ENCODE measurements at places on chromosomes 3 and 15.
A peak's percentile ranks its signal among the peaks of the same experiment; 100 is the strongest.

GRCh38 chr3:172040981-172041963, 1.9 kb downstream of the FNDC3B start:
- peak; percentile 31 for DNase-seq

DNA sequence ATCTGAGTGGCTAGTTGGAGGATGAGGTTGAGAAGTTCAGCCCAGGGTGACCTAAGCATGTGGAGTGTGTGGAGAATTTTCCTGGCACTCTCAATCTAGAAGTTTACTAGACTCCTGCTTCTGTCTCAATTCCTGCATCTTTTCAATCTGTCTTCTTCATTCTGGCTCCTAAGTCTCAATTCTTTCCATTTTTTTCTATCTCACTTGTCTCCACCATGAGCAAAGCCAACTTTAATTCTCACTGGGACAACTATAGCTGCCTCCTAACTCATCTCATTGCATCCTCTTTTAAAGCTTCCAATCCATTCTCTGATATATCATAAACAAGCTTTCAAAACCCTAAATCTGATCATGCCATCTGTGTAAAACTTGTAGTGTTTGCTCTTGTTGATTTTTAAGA, 569.3 kb downstream of the NAALADL2 start:
- DNase-seq, result no peak

GRCh38 chr3:197364410-197365071, 66.1 kb upstream of the DLG1 start:
- no peak for DNase-seq

GRCh38 chr3:65593780-65594752, 444.7 kb downstream of the MAGI1 start:
- no peak for DNase-seq

- DNase-seq, result no peak
These were observed 38.0 kb downstream of the ACAN start for GRCh38 chr15:88841236-88841635.

GRCh38 chr3:54574906-54575617, 352.8 kb downstream of the LRTM1 start:
- DNase-seq, result no peak

- no peak for DNase-seq
These were observed 169.5 kb downstream of the CADPS start for GRCh38 chr3:62705721-62706120.

DNA sequence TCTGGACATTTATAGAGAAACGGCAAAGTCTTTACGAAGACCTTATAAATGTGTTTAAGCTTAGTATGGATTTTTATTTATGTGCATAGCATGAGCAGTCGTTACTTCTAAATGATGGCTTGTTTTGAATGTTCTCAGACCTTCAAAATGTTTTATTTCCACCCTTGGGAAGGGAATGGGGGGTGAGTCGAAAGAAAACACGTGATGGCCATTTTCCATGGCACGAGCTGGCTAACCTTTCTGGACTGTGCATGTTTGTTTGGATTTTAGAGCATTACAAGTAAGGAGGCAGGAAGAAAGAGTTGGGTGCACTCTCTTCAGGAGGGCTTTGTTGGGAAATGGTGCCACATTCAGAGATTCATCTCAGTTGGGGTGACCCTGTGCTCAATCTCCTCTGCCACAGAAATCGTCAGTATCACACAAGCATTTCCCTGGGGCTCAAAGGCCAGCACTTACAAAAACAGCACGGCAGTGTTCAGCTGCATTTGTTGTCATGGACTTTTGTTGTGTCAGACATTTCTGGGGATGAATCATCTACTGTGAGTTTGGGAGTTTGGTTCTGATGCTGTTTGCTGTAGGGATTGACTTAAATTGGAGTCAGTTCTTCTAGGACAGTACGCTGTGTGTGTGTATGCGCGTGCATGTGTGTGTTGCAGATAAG, 52.3 kb upstream of the ADAMTS9 start:
- DNase-seq, result no peak

DNA sequence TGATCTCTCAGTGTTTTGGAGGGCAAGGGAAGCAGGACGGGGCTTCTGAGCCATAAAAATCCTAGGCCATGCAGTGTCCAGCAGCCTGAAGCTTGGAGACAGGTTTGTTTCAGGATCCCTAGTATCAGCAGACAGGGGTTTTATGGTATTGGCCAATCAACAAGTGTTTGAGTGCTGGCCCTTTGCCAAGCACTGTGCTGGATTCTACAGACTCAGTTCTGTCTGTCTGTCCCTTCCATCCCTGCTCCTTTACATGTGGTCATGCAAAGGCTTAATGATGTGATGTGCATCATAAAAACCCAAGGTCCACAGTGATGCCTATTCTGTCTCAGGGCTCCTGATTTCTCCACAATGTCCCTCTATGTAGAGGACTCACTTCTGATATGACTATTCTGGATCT, 184.1 kb downstream of the LRTM1 start:
- no peak for DNase-seq

GRCh38 chr15:29724026-29724425, 98.2 kb downstream of the TJP1 start:
- DNase-seq, result no peak

GRCh38 chr3:69647081-69647480, 92.2 kb upstream of the MITF start:
- no peak for DNase-seq

GRCh38 chr15:41560572-41560874, 1.5 kb downstream of the TYRO3 start:
- no peak for DNase-seq

- DNase-seq, result no peak
These were observed 258.7 kb downstream of the SLCO3A1 start for GRCh38 chr15:92112180-92112579.

DNA sequence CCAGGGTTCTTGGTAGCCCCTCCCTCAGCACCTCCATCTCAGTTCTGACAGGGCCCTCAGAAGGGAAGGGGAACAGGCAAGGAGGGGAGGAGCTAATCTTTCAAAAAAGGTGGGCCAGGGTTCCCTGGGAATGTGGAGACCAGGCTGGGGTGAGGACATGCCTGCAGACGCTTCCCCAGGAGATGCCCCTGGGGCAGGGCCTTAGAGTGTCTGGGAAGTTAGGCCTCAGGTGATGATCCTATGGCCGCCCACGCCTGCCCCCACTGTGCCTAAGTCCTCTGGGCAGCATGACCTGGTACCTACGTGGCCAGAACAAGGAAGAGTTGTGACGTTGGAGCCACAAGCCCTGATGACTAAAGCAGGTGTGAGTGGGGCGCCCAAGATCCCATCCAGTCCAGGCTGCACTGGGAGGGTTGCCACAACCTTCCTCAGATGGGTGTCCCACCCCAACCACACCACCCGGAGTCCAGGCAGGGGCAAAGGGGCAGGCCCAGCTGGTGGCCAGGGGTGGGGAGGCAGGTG, 3.9 kb upstream of the SEMA3B start:
- no peak for DNase-seq

- DNase-seq, result no peak
These were observed 44.0 kb downstream of the OTOL1 start for GRCh38 chr3:161540594-161540993.

- no peak for DNase-seq
These were observed 109.7 kb upstream of the HACD2 start for GRCh38 chr3:123694366-123695087.

GRCh38 chr3:193780810-193781478, 187.9 kb downstream of the OPA1 start:
- peak; percentile 84 for DNase-seq
